ENCODE measurements at places on chromosomes 2 and 18.
A peak's percentile ranks its signal among the peaks of the same experiment; 100 is the strongest.

DNA sequence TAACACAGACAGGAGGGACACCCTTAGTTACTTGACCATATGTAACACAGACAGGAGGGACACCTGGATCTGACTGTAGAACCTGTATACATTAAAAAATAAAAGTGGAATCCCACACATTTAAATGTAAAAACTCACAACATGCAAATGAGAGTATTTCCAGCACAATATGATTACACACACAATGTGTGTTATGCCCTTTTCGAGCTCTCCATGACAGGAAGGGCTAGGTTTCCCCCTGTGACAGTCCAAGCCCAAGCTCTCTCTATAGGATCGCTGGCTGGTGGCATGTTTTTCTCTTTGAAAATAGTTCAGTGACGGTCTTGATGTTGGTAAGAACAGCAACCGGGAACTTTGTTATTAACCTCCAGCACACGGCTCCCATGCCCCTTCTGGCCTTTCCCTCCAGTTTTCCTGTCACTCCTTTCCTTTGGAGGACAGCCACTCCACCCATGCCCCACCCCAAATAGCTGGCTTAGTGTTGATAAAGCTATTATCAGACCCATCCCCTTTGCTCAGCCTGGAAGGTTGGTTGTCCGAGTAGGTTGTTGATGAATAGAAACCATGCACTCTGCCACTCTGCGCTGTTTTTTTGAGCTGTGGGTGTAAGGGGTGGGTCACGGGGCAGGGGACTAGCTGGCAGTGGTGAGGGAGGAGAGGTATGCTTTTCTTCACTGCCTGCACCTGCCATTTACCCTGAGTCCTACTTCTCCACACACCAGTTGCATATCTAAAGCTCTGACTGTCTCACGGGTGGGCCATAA lies 2.7 kb downstream of the RASGRP3 start:
- DNase-seq, result no peak

GRCh38 chr2:217736776-217737550 lies 265.8 kb downstream of the TNS1 start:
- no peak for DNase-seq

DNA sequence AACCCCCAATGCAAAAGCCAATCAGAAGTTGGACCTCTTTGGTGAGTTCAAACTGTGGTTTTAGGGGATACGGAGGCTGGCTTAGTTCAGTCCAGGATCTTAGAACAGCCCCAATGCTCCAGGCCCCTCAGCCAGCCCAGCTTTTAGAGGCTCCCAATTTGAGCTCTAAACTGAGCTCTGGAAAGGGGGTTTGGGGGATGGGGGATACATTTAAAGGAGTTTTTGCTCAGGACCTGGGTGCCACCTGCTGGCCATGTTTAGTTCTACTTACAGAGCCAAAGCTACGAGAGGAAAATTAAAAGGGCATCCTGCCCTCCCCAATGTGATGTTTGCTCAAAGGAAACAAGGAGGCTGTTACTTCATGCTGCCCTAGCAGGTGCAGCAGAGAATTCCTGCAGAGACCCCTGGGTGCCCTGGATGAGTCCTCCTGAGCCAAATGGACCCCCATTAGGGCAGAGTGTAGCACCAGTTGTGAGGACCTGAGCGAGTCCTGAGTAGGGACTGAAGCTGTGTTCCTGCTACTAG lies 15.9 kb upstream of the TMEM214 start:
- peak; percentile 90 for DNase-seq

GRCh38 chr2:46701152-46701551 lies 214.5 kb downstream of the MCFD2 start:
- DNase-seq, result peak; percentile 47

DNA sequence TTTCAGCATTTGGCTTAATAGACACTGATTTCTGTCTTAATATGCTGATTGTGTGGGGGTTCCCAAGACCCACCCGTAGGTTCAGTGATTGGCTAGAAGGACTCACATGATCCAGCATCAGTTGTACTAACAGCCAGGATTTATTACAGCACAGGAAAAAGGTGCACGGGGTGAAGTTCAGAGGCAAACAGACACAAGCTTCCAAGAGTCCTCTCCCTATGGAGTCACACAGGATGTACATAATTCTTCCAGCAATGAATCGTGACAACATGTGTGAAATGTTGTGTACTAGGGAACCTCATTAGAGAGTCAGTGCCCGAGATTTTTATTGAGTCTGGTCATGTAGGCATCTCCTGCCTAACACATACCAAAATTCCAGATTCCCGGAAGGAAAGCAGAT lies 52.8 kb downstream of the GALNT1 start:
- DNase-seq, result no peak

DNA sequence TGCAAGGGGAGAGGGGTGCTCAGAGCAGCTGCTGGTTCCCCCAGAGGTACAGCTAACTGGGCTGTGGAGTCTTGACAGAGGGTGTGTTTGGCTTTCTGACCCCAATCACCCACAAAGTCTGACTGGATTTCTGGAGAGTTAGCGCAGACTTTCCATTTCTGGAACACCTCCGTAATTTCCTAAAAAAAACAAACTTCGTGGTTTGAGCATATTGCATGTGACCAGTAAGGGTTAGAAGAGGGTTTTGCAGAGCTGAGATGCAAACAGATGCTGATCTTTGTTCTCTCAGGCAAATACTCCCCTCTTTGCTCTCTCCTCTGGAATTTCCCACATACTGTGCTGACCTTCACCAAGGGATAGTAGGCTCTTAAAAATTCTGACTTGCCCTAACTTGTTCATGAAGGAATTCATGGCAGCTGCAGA lies 44.5 kb upstream of the TMEM247 start:
- DNase-seq, result peak; percentile 95

- DNase-seq, result peak; percentile 91
Observed at GRCh38 chr2:11155381-11156035, at the start of gene SLC66A3. Gene SLC66A3 (plus strand): TSS chr2:11155467. CDS start chr2:11155547, 80 bp downstream.

DNA sequence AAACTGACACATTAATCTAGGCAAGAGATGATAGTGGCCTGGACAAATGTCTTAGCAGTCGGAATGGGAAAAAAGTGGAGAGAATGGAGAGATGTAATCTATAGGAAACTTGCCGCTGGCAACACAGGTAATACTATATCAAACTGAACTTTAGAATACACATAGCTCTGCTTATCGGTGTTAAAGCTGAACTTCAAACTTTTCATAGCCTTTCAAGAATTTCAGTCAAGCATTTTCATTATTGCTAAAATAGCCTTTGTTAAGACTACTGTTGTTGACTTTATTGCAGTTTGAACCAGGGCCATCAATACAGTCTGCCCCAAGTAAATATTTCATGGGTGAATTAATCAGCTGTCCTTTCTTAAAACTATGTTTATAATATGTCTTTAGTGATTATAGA lies 12.9 kb upstream of the CHST9 start:
- DNase-seq, result no peak

DNA sequence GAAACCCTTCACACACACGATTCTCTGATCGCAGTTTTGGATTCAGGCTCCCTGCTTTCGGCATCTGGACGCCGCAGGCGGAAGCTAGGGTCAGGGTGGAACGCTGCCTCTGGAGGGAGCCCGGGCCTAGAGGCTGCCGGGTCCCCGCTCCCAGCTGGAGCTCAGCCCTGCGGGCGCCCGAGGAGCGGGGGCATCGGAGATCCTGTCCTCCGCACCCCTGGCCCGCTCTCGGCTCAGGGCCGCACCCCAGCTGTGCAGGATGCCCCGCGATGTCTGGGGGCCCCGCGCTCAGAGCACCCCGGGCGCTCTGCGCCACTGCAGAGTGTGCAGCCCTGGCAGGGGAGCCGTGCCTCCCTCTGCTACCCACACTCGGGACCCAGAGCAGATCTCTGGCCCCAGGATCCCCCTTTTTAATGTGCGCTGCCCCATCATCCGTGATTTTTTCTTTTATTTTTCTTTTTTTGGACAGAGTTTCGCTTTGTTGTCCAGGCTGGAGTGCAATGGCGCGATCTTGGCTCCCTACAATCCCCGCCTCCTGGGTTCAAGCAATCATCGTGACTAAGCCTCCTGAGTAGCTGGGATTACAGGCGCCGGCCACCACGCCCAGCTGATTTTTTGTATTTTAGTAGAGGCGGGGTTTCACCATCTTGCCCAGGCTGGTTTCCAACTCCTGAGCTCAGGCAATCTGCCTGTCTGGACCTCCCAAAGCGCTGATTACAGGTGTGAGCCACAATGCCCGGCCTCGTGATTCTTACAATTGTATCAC lies 54.8 kb upstream of the TUBA3E start:
- peak; percentile 31 for DNase-seq

DNA sequence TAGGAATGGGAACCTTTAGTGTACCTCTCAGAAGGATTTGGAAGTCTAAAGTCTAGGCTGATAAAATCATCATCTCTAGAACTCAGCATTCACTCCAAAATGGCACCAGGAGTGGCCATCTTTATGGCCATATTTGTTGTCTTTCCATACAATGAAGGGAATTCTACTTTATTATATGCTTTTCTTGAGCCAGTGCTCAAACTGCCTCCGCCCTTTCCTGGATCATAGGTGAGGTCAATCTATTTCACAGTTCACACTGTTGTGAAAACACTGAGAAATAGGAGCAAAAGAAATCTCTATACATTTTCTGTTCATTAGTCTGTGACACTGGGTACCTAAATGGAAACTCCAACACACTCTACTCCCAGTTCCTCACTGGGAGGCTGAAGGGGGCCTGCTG lies 55.6 kb downstream of the SP110 start:
- no peak for DNase-seq

DNA sequence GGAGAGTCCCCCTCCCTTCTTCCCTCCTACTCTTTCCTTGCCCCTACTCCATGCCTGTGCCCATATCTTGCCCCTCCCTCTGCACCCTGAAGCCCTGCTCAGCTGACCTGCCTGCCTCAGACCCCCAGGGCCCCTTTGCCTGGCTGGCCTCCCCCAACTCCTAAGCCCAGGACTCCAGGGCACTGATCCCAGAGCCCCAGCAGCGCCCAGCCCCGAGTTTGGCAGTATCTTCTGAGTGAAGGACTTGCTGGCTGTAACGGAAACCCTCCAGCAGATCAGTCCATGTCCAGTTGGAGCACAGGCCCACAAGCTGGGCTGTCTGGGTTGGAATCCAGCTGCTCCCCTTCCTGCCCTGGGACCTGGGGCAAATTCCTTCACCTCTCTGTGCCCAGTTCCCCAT lies 46.0 kb downstream of the MCFD2 start:
- no peak for DNase-seq

- no peak for DNase-seq
Observed at GRCh38 chr2:66171530-66171929, 263.4 kb upstream of the MEIS1 start.

- no peak for DNase-seq
Observed at GRCh38 chr18:1267021-1267420, 362.4 kb downstream of the ADCYAP1 start.

DNA sequence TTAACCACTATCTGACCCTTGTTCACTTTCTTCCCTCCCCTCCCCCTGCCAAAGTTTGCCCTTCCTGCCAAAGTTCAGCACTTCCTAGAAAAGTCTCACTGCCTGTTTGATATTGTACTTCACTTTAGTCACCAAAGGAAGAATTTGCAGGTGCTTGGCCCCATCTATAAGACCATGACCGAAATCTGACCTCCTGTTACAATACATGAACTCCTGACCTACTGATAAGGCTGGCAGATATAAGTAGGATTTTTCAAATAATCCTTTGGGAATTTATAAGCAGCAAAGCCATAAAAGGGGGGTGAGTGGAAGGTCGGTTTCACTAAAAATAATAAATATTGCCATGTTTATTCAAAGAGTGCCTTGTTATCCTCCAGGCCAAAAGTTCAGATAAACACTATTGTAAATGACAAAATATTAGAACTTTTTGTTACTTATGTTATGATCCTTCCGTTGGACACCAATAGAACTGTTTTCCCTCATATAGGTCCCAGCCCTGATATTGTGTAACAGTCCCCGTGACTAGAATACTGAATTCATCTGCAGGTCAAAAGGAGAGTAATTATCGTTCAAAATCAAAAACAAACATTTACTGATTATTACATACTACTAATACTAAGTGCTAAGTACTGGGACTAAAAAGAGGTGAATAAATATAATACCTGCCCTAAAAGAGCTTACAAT lies 277.6 kb downstream of the EXOC6B start:
- DNase-seq, result no peak

GRCh38 chr2:20178666-20179465 lies 46.1 kb downstream of the SDC1 start:
- DNase-seq, result no peak

DNA sequence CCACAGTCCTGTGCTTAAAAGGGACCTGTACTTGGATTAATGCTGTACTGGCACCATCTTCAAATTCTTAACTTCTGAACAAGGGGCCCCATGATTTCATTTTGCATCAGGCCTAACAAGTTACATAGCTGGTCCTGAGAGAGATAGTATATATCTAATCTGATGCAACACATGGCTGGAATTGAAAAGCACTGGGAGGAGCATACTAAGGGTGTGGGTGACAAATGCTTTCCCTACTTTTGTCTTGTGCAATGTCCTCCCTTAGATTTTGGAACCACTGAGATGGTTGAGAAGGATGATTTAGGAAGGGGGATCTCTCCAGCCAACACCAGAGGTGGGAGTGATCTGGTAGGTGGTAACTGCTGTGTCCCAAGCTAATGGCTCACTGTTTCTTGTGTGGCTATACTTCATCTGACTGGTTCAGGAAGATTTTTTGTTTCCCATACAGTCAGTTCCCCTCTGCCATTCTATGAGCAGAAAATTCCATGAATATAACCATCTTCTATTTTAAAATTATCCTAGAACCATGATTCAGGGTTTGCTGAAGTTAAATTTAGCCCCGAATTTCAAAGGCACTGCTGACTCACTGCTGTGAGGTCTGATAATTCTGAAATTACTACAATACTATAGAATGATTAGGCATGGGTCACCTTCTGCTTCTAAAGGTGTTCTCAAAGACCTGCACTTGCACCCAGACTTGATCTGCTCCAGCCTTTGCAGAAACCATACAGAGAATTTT lies 108.3 kb upstream of the NCKAP5 start:
- DNase-seq, result peak; percentile 63

DNA sequence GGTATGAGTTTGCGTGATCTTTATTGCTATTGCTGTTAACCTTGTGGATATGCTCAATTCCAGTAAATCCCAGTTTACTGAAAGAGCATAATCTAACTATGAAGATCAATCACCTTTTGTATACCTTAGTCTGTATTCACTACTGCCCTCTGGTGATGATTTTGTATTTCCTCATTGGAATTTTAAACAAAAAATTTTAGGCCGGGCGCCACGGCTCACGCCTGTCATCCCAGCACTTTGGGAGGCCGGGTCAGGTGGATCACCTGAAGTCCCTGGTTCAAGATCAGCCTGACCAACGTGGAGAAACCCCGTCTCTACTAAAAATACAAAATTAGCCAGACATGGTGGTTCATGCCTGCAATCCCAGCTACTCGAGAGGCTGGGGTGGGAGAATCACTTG lies 5.1 kb downstream of the COMMD1 start:
- DNase-seq, result peak; percentile 30

DNA sequence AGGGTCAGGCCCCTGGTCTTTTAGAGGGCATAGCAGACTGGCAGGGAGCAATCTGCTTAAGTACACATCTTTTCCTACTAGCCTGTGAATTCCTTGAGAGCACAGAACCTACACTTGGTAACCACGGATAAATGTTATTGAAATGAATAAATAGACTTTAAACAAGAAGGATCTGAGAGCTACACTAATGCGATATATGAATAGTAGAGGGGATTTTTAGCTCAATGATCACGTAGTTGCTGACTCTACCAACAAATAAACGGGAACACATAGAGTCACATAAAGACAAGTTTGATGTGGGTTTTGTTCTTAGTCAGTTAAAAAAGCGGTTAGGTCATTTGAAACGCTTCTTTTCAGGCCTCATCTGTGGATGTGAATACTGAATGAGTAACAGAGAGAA lies 290.3 kb upstream of the CCDC68 start:
- DNase-seq, result no peak

- DNase-seq, result no peak
Observed at GRCh38 chr2:6650311-6650710, 215.4 kb downstream of the CMPK2 start.
